ENCODE measurements at places on chromosomes 5 and 9.

DNA sequence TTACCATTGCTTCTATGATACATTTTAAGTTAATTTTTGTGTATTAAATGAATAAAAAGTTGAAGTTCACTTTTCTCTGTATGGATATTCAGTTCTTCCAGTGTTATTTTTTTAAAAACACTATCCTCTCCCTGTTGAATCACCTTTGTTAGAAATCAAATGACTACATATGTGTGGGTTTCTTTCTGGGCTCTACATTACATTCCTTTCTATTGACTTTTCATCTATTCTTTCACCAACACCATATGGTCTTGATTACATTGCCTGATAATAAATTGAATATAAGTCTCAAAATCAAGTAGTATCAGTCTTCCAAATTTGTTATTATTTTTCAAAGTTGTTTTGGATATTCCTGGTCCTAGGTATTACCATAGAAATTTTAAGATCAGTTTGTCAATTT, 7.3 kb upstream of the RASEF start:
- no peak for DNase-seq

DNA sequence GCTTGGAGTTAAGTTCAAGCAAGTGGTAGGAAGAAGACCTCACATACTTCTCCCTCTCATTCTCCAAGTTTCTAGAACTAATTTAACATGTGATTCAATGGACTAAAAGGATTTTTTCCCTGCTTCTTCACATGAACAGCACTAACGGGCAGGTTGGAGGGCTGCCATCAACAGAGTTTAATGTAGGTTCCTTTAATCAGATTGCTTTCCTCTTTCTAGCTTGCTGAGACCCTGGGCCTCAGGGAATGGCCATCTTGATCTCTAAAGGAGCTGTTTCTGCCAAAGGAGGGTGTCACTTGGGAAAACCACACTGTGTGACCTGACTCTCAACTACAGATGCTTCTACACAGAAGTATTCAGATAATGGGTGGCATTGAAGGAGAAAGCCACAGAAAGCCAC, 223.3 kb downstream of the PIK3R1 start:
- no peak for DNase-seq

GRCh38 chr9:79686381-79687130, 114.8 kb downstream of the TLE4 start:
- no peak for DNase-seq

DNA sequence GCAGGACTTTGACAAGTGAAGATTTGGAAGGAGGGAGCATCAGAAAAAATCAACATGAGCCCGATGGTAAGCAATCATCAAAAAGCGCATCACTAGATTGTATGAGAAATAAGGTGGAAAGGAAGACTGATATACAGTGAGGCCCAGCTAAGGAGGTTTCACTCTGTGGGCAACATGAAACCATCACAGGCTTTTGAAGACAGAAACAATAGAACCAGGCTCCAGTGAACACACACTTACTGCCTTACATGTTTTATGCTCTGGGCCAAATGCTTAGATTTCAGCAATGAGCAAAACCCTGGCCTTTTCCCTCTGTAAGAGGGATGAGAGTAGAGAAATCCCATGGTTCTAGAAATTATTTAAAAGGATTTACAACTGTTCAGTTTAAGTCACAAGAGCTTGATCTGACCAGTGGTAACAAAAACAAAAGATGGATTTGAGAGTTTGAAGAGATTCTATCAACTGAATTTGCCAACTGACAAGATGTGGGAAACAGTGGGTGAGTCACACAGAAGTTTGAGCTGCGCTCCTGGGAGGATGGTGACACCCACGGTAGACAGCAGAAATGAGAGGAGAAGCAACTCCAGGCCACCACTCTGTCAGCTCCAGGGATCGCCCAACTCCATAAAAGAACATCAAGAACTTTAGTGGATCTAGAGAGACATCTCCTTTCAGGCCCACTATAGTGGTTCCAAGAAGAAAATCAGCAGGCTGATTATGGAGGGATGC, 261.8 kb downstream of the MCTP1 start:
- no peak for DNase-seq

GRCh38 chr9:98809311-98810101, 2.0 kb downstream of the GALNT12 start:
- DNase-seq: no peak

DNA sequence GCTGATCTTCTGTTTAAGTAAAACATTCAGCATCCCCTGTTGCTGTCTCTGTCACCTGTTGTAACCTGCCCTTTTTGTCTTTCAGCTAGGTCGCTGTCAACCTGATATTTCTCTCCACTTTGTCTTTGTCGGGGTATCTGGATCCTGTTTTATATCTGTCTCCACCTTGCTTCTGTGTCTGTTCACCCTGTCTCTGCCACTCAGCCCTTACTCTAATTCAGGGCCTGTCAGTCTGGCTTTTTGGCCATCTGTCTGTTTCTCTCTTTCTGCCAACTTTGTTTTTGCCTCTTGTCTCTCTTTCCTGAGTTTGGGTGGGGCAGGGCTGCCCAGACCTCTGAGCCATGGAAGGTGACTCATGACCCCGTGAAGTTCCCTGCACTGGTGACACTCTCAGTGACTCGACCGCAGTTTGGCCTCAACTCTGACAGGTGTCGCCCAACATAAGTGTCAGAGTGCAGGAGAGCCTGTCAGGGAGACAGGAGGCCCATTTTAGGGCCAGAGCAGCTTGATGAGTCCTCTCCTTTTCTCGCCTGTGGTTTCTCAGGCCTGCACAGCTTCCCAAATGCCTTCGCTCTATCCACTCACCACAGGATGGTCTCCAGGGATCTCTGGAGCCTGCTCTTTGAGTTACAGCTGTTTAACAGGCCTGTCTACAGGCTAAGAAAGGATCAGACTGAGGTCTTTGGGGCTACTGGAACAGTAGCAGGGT, 868 bp downstream of the ZBTB43 start:
- DNase-seq: peak; percentile 29

DNA sequence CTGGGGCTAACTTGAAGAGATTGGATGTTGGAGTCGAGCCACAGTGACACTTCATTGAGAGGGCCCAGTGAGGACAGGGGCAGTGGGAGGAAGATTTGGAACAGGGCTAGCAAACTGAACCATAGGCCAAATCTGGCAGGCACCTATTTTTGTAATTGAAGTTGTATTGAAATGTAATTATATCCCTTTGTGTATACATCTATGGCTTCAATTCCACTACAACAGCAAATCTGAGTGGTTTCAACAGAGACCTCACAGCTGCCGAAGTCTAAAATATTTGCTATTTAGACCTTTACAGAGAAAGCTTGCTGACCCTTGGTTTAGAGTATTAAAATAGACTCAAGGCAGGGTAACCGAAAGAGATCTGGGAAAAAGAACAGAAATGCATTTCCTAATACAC, 4.7 kb upstream of the TNFSF8 start:
- no peak for DNase-seq

DNA sequence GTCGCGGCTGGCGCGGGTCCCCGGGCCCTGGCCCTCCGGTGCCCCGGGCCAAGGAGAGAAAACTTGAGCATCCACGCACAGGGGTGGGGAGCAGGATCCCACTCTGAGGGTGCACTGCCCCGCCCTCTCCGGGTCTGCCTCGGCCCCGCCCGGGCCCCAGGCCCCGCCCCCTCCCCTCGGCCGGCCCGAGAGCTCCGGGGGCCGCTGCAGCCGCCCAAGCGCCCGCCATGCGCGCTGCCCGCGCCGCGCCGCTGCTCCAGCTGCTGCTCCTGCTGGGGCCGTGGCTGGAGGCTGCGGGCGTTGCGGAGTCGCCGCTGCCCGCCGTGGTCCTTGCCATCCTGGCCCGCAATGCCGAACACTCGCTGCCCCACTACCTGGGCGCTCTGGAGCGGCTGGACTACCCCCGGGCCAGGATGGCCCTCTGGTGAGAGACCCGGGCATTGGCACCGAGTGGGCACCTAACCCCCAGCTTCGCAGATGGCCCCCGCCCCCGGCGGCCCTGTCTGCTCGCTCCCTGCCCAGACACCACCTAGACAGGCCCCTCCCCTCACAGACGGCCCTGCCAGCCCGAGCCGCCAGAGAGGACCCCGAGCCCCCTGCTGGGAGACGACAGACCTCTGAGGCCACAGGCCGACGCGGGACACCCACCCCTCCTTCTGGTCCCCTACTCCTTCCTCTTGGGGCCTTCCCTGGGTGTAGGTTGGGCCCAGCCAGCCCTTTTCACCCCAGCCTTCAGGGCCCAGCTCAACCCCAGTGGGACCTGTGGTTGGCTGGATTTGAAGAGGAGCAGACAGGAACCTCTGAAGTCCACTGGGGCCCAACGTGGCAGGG, at the start of gene CERCAM:
Gene CERCAM (plus strand): TSS at position 207 of the 831 bp plus-strand sequence. CDS start 21 bp downstream, at position 228.
- peak; percentile 39 for DNase-seq

DNA sequence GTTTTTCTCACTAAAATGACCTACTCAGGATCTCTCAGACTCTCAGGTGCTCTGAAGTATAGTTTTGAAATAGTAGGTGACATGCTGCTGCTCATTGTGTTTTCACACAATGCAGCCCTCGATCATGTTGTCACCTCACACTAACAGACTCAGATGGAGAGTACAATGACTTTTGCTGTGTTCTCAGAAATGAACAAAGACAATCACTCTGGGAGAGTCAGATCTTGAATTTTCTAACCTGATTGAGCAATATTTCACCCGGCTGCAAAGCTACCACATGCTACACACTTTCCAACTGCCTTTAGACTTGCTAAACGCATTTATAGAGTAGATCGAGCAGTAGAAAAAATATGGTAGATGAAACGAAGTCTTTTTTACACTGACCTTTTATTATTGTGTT, 113.4 kb downstream of the ST8SIA4 start:
- no peak for DNase-seq

DNA sequence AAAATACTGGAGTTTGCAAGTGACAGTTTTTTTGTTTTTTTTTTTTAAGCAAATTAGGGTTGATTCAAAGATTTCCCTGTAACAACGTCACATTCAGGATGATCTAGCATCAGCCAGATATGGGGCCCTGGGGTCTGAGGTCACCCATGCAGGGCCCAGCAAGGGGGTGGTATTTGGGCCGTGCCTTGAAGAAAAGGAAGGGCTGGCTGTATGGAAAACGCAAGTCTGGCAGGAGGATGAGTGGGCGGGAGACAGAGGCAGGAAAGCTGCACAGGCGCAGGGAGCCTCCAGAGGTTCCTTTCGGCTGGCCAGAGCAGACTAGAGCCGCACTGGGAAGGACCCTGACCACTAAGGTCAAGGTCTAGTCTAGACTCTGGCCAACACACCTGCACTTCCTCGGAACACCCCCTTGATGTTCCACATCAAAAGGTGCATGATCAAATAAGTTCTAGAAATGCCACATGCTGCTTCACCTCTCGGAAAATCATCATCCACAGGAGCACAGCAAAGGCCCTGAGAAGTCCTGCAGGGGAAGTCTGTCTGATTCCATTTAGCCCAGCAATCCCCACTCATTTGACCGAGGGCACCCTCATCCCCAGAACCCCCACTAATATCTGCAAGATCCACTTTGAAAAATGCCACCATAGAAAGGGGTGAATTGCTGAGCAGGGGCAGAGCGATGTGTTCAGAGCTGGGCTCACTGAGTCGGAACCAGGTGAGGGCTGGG, 21.1 kb upstream of the CPLX2 start:
- DNase-seq: no peak

DNA sequence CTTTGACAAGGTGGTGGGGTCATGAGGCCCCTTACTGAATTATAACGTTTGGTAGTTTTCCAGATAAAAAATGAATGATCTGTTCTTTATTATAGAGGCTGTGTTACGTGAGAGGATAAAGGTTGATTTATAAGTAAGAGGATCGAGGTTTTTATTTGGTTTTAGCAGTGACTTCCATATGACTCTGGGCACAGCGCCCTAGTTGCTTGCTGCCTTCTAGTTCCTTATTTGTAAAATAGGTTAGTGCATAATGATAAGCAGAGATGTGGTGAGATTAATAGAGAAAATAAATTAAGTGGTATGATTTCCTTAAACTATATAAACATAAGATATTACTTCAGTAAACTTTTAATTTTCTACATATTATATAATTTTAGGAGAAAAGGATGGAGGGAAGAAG, 29.8 kb downstream of the MRRF start:
- no peak for DNase-seq

- no peak for DNase-seq
Observed at GRCh38 chr5:32499261-32499660, 54.7 kb upstream of the ZFR start.

- DNase-seq: no peak
Observed at GRCh38 chr5:19978476-19978875, 9.5 kb downstream of the CDH18 start.

DNA sequence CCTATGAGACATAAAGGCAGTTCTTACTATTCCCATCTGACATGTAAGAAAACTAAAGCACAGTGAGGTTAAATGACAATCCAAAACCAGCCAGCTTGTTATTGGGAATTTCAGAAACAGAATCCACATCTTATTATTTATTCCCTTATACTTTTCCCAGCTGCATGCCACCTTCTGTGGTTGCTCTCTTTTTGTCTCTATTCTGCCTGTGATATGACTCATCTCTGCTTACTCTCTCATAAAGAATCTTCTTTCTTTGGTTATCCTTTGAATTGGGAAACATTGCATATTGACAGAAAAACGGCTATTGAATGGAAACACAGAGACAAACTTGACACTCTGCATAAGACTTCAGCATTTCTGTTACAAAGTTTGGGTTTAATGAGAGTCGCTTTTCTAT, 183.2 kb downstream of the TLR4 start:
- no peak for DNase-seq

DNA sequence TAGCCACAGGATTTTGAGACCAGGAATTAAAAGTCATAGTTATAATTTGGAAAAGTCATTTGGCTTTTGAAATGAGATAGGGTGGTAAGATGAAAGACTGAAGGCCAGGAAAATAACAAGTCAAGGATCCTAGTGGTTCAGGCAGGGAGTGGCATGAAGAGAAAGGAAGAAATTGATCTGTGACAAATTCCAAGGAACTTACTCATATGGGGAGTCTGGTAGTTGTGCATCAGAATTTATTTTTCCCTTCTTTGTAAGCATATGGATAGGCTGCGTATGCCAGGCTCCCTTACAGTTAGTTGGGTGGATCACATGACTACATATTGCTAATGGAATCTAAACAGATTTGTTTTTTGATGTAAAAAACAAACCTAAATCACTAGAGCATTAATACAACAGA, 21.0 kb downstream of the ISL1 start:
- DNase-seq: no peak

Data from effector CD8-positive, alpha-beta T cell (primary cell).